Activated naive CD8-positive, alpha-beta T cell treated with anti-CD3 and anti-CD28 coated beads for 36 hours (primary cell): ENCODE measurements at places on chromosomes 2 and 18.

GRCh38 chr2:42071791-42072190 lies 24.0 kb downstream of the PKDCC start:
- no peak for DNase-seq

- DNase-seq, result no peak
Observed at GRCh38 chr2:34844629-34845028, 1245.5 kb upstream of the FAM98A start.

DNA sequence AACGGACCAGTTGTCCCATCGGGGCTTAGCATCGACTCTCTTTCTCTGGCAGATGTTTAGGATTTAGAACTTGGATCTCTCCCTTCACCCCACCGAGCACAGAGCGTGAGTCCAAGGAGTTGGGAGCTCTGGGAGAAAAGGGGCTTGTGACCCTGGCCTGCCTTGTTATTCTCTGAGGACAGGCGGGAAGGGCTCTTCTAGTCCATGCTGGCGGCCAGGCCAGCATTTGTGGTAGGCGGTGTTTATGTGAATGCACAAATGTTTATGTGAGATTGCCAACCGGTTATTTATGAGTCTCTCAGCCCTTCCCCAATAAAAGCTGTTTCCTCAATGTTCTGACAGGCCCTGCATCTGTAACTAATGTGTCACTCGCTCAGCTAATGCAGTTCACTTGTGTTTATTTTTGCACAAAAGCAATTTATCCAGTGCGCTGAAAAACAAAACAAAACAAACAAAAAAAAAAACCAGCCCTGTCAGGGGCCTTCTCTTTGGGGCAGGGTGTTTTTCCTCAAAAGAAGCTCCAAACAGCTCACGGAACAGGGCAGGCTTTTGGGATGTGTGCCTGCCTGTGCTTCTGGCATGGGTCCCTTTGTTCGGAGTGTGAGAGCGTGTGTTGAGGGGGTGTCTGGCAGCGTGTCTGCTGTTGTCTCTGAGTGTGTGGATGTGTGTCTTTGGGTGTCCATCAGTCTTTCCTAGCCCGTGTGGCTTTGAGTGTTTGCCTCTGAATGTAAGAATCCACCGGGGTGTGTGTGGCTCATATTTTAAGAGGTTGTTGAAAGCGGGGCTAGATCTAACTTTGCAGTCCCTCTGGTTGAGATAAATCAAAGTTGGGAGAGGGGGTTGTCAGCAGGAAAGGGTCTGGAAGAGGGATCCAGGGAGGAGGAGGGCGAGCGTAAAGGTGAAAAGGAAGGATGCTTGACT lies 52.8 kb upstream of the HAAO start:
- no peak for DNase-seq

DNA sequence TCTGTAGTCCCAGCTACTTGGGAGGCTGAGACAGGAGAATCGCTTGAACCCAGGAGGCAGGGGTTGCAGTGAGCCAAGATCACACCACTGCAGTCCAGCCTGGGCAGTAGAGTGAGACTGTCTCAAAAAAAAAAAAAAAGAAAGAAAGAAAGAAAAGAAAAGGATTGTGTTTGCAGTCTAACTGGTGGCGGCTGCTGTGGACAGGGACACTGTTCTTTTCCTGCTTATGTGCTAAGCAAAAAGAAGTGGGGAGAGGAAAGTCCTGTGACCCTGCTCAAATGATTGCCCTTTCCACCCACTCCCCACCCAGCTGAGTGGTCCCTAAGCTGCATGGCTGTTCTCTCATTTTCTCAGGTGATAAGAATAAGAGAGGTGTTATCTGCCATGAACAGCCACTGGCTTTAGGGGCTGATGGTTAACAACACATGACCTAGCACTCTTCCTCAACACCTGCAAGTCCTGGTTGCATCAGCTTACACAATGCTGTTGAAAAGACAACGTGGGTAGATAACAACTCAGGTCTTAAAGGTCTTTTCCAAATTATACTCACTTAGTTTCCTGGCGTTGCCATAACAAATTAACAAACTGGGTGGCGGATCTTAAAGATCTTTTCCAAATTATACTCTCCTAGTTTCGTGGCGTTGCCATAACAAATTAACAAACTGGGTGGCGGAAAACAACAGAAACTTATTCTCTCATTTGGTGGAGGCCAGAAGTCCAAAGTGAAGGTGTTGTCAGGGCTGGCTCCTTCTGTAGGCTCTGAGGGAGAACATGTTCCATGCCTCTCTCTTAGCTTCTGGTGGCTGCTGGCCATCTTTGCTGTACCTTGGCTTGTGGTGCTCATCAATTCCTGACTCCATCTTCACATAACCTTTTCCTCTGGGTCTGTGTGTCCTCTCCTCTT lies 90.3 kb upstream of the RTN4 start:
- DNase-seq, result no peak

DNA sequence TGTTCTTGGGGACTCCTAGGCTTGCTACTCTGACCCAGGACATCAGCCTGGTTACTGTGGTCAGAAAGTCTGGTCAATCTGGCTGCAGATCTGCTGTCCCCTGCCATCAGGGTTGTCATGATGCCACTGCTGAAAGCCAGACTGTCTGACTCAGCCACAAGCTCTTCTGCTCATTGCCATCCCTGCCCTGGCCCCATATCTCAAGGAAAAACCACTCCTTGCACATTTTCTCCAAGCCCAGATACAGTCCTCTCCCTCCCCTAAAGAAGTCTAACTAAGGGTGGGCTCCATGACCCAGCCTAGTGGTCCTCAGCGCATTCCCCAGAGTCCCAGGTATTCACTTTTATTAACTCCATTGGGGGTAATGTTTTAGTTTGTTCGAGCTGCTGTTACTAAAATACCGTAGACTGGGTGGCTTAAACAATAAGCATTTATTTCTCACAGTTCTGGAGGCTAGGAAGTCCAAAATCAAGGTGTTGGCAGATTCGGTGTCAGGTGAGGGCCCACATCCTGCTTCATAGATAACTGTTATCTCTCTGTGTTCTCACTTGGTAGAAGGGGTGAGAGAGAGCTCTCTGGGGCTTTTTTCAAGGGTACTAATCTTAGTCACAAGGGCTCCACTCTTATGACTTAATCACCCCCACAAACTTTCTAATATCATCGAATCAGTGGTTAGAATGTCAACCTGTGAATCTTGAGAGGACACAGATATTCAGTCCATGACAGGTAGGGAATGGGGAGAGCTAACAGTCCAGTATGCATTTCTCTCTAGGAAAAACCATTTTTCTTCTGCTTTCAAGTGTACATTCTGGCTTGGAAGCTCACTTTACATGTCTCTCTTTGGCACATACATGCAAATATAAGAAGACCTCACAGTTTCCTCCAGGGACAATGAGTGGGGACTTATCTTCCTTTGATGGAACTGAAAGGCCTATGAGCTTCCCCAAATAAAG lies 94.8 kb upstream of the CXCR4 start:
- peak; percentile 19 for DNase-seq

DNA sequence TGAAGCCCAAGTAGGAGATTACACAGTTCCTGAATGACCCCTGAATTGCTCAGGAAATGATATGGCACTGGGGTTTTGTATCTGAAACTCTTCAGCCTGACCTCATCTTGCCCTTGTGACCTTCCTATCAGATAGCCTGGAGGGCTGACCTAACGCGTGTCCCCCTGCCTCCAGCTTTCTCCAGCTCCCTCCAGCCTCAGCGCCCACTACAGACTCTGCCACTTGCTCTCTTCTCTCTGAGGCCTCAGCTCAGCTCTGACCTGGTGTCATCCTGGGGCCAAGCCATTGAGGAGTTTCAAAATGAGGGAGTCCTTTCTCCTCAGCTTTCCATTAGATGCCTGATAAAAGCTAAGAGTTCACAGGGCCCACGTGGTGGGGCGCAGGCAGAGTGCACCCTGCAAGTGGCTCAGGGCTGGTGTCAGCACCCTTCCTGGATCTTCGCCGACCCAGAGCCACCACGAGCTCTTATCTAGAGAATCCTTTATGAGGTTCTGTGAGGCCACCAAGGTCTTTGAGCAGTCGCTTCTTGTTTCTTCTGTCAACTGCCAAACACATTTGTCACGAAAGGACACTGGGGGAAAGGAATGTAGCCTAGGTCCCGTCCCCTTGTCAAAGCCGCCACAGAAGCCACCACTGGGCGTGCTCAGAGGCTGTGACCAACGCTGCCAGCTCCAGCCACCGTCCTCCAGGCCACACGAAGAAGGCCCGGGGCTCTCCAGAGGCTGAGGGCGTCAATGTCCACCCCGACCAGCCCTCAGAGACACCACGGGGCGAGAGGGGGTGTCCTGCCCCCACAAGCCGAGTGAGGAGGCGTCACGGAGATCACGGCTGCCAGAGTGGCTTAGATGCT lies 131.3 kb upstream of the GPC1 start:
- DNase-seq, result no peak

GRCh38 chr2:220555961-220556630 lies 928.7 kb downstream of the SLC4A3 start:
- no peak for DNase-seq

- DNase-seq, result no peak
Observed at GRCh38 chr2:71358931-71359671, 27.5 kb downstream of the ZNF638 start.

DNA sequence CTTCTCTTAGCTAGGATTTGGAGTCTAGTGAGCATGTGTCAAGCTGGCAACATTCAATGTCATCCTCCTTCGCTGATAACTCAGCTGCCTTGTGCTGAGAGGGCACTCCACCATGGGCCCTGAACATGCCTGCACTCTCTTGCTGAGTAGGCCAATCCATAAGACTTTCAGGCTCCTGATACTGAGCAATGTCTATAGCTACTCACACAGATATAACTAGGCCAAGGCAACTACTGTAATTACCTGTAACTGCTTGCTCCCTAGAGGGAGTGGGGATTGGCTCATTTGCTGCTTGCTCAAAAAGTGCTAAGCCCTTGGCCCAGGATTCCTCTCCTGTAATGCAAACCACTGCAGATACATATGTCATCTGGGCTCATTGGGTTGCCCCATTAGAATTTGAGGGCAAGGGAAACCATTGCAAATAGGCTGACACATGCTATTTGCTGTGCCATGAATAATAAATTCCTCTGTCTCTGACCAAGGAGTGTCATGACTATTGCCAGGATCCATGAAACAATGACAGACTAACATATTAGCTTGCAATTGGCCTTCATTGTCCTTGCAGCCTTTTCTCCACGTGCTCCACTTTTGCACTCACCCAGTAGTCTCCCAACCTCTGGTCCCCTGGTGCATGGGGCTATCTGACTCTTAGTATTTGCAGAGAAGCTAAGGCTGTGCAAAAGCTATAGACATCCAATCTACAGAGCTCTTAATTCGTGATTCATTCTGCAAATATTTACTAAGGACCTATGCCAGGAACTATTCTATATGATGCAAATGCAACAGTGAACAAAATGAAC lies 36.9 kb upstream of the BMPR2 start:
- DNase-seq, result no peak

DNA sequence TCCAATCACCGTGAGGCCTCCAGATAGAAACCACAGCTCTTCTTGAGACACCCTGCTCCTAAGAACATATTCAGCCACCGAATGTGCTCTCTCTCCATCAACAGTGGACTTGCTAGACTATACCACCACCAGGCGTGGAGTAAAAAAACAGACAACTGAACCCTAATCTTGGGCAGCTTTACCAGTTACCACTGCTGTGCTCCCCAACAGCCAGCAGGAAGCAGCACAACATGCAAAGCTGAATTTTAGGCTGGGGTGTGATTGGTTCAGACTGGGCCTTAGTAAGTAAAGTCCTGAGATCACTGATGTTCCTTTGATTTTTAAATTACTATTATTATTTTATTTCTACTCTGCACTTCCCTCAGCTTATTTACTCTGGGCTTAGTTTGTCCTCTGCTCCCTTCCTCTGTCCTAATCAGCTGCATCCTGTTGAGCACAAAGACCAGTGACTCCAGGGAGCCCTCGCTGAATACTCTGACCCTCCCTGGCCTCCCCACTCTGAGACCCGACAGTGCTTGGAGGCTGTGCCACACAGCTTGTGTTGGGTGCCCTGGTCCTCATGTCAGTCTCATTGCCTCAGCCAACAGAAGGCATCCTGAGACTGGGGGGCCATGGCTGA lies 21.9 kb downstream of the MRPL35 start:
- DNase-seq, result peak; percentile 44

- no peak for DNase-seq
Observed at GRCh38 chr2:16381511-16381910, 284.1 kb downstream of the CYRIA start.

GRCh38 chr2:23269747-23270146 lies 115.2 kb upstream of the KLHL29 start:
- no peak for DNase-seq

- no peak for DNase-seq
Observed at GRCh38 chr2:196096982-196097745, 28.5 kb upstream of the DNAH7 start.

GRCh38 chr2:238425505-238425978 lies 1.2 kb upstream of the ASB1 start:
- no peak for DNase-seq

DNA sequence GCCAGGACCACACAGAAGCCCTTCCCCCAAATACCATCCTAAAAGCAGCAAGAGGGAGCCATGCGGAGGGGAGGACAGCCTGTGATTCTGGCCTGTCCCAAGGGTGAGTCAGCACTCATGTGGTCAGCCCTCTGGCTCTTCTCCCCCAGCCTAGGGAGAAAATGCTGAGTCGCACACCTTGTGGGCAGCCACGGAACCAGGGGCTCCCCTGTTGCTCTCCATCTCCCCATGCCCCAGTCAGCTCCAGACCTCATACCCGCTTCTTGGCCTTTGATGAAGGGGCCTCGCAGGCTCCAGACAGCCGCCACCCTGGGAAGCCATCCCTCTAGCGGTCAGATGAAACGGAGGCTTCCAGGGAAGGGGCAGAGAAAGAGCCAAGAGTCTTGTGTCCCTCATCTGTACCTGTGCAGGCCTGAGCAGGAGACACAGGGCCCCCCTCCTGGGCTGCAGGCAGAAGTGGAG lies 181.3 kb upstream of the SIX2 start:
- DNase-seq, result no peak

- DNase-seq, result no peak
Observed at GRCh38 chr18:57131101-57131500, 15.8 kb upstream of the BOD1L2 start.

GRCh38 chr2:42167458-42167857 lies 1.7 kb upstream of the EML4 start:
- no peak for DNase-seq

DNA sequence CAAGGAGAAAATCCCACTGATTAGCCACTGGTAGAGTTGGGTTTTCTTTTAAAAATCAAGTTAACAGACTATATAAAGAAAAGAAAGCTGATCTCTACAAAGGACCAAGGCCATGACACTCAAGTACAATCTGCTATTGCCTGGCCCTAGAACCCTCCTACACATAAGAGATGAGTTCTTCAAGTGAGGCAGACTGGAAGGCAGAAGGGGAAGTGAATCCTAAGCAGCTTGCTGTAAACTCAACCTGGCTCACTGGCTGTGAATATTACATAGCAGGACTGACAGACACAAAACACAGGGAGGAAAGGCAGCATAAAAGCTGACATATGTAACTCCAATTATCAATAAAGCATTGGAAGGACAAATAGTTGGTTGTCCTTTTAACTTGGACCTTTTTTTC lies 65.4 kb downstream of the TRIP12 start:
- DNase-seq, result no peak

DNA sequence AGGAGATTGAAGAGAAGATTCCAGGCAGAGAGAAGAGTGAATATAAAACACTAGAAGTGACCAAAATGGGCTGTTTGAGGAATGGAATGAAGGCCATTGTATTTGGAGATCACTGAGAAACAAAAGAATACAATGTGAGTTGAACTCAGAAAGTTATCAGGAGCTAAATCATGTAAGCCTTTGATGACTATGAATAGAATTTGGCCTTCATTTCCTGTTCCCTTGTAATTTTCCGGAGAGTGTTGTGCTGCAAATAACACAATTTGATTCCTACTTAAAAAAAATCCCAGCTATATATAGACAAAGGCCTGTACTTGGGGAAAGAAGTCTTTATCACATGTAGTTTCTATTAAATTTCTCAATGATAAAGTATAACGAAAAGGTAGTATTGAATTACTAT lies 33.7 kb upstream of the KYNU start:
- no peak for DNase-seq

GRCh38 chr2:71595569-71595968 lies 142.2 kb downstream of the DYSF start:
- DNase-seq, result no peak
